ENCODE measurements at places on chromosomes 4 and X. TPM values are rescaled to one million over a fixed set of nuclear protein-coding genes. Genes with fewer than 3 reads are reported as not detected.

PRDM8 gene
- total RNA-seq: 8.0 TPM

ZNF157 gene
- 0.25 TPM for total RNA-seq

SLIT2 gene
- not detected for total RNA-seq

NLGN4X gene
- not detected for total RNA-seq

LEF1 gene
- total RNA-seq: 173 TPM

ALB gene
- not detected for total RNA-seq

MAP7D2 gene
- total RNA-seq: 0.23 TPM

CTAG2 gene
- not detected for total RNA-seq

ETDB gene
- total RNA-seq: not detected

TMEM47 gene
- total RNA-seq: not detected

RTL5 gene
- 0.18 TPM for total RNA-seq

Measured in T-helper 2 cell treated with Interferon-gamma antibody and Interleukin-4, amounts not matched to agents 100 ng/mL and 5 ng/mL, for 36 hours (primary cell).